ENCODE measurements at places on chromosomes 1 and 21.

DNA sequence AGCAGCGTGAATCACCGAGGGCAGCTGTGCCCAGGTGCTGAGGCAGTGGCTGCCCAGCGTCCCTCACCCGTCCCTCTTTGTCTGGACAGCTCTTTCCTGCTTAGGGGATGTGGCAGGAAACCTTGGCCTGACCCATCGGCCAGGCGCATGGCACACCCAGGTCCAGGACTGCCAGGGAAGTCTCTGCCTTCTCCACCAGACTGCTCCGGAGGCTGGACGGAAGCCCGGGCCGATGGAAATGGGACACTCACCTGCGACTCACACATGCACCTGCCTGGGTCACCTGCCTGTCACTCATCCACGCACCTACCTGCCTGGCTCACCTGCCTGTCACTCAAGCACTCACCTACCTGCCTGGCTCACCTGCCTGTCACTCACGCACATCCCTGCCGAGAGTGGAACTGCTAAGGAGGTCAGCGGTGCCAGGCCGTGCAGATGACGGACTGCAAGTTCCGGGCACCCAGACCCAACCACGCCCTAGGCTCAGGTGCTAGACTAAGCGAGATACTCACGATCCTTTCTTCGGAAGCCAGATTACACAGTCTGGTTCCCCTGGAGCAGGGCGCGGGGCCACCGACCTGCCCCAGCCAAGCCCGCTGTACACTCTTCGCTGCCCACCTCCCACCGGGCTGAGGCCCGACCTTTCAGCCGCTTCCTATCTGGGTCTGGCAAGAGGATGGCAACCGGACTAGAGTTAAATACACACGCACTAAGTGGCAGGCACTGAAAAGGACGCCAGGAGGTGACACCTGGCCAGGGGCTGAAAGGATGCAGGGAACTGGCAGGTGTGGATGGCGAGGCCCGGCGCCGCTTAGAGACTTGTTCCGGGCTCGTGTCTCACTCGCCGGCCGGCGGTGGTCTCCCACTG is 1.1 kb downstream of the UBE2J2 start:
- DNase-seq: no peak

- DNase-seq: no peak
Observed at GRCh38 chr1:173149887-173150286, 57.2 kb downstream of the TNFSF4 start.

- DNase-seq: no peak
Observed at GRCh38 chr1:199954699-199955098, 72.8 kb upstream of the NR5A2 start.

GRCh38 chr21:26007951-26008498 is 162.5 kb downstream of the APP start:
- DNase-seq: no peak

DNA sequence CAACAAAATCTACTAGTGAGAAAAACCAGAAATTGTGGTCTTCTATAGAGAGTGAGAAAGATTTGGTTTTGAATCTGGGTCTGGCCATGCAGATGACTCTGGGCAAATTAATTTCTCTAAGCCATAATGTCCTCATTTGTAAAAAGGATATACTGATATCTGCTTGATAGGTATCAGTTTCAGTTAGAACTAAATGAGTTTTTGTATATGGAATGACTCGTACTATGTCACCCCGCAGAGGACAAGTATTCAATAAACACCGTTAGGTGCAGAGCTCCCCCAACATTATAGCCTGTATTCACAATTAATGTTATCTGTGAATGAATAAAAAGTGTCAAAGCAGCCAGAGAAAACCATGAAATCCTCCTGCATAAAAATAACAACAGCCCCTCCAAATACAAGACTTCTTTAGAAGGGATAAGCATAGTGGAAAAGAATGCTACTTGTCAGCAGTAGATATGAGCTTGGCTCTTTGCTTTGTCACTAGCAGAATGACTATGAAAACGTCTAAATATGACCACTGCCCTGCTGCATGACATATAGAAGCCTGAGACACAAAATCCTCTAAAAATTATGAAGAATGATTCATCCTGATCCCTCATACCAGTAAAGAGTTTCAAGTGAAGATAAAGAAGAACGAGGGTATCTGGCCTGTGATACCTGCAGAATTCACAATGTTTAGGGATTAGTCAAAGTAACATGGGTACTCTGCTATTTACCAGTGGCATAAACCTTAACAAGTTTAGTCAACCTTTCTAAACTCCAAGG is 17.8 kb downstream of the SCAF4 start:
- DNase-seq: no peak

DNA sequence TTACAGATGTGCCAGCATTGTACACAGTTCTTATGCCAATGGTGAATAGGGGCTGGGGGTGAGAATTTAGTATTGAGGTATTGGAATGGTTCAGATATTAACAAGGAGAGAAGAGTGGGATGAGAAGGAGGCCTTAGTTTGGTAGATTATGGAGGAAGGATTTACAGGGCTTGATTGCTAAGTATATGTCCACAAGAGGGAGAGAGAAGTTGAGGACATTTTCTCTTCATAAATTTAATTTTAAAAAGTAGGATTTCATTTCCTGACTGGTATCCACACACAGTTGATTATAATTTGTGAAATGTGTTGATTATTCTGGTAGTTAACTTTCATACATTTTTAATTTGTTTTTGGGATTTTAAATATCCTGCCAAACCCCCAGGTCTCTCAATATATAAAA is 213.0 kb downstream of the ADGRL2 start:
- no peak for DNase-seq

DNA sequence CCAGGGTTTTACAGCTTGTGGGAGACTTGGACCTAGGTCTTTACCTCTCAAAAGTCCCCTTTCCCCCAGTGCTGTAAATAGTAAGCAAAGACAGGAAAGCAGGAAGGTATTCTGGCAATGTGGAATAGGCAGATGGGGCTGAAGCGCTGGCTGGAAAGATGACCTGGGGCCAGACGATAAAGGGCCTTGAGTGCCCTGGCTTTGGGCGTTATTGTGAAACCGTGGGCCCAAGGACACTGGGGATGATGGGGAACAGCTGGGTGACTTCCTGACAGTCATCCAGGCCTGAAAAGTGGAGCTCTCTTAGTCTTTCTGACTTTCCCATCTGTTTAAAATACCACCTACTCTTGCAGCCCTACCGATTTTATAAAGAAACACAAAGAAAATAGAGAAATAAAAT is 16.3 kb downstream of the URB2 start:
- DNase-seq: no peak

GRCh38 chr1:109218516-109218915 is 4.8 kb downstream of the SARS1 start:
- no peak for DNase-seq

DNA sequence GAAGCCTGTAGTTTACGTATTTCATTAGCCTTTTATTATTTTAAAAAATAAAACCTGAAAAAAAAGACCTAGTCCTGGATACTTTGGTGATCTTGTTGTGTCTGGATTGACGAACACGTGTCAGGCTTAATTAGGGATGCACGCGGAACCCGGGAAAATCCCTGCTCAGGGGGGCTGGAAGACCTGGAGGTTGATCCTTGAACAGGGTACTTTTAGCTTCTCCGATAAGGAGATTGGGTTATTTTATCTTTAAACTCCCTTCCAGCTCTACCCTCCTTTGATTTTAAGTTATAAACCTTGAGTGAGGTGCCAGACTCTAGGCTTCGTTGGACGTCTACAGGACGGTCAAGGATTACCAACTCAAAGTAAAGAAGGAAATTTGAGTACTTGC is 552 bp upstream of the ZNF691 start:
- no peak for DNase-seq

- DNase-seq: no peak
Observed at GRCh38 chr1:220702733-220703270, 12.6 kb downstream of the C1orf115 start.

- no peak for DNase-seq
Observed at GRCh38 chr1:82806133-82806532, 1005.4 kb downstream of the ADGRL2 start.

- no peak for DNase-seq
Observed at GRCh38 chr1:1437904-1438376, 2.5 kb downstream of the VWA1 start.

DNA sequence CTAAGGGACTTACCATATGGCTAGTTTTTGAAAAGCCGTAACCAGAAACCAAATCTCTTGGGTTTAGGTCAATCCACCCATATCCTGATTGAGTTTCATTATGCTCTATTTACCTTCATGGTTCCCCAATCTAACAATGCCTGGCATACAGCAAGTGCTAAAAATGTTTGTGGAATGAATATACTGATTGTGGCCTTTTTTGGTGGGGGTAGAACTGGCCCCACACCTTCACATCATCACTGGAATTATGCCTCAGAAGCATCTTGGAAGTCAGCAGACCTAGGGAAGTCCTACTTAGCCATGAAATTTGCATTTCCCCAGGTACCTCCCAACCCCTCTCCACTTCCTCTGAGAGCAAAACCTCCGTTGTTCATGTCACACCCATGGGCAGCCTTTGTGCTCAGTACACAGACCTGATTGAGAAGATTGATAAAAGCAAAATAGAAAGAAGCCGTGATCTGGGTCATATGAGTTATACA is 17.8 kb upstream of the SLAMF1 start:
- peak; percentile 70 for DNase-seq

DNA sequence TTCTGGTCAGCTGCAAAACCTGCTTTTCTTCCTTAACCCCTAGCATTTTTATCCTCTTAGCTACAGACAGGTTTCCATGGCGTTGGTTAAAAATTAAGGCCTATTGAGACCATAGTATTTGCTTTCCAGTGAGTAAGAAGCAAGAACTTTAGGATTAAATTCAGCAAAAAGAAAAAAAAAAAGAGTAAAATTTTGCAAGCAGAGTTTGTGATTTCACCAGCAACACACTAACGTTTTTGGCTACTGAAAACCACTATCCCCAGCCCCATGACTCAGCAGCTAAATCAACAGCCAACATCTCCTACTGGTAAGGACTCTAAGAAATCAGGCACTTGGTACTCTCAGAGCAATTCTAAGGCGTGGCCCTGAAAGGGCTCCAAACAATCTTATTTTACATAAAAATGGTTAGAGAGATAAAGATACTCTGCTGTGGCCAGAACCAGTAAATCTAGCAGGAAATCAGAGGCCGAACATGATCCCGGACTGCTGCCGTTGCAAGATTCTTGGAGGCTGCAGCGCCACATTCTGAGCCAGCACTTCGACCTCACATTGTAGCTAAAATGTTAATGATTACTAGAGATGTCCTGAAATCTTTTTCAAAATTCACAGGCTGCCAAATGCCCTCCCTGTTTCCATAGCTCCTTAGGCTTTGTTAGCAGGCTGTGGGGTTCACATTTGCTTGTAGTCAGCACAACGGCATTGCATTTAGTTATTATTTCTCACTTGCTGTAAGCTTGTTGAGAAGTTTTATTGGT is 1.6 kb upstream of the ENO1 start:
- DNase-seq: no peak

- no peak for DNase-seq
Observed at GRCh38 chr1:230284891-230285290, 141.2 kb downstream of the PGBD5 start.

DNA sequence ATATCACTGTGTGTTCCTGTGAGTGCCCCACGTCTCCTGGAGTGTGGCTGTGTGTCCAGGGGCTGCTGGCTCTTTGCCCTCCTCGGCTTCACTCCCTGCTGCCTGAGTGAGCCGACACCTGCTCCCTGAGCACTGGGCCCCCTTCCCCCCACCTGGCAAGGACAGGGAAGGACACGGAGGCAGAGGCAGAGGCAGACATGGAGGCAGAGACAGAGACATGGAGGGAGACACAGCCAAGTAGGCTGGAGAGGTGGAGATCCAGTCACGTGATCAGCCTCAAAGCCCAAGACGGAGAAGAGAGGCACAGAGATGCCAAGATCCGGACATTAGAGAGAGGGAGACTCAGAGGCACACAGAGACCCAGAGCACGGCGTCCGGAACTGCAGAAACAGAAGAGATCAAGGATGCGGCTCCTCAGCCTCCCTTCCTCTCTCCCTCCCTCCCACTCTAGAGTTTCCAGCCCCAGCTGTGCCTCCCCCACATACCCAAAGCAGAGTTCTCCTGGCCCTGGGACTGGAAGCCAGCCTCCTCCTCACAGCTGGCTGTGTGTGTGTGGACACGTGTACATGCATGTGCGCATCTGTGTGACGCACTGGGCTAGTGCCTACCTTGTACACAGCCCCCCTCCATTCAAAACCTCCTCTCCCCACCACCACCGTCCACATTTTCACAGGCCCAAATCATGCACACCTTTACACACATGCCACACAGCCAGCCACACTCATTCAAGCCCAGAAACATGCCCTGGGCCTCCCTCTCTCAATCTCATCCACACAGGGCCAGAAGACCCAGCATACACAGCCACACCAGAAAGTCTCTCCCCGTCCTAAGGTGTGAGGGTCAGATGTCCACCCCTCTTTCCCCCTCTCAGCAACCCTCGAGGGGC is 39.1 kb upstream of the WASF2 start:
- DNase-seq: no peak

GRCh38 chr1:200480964-200481363 is 71.1 kb upstream of the ZNF281 start:
- DNase-seq: no peak

DNA sequence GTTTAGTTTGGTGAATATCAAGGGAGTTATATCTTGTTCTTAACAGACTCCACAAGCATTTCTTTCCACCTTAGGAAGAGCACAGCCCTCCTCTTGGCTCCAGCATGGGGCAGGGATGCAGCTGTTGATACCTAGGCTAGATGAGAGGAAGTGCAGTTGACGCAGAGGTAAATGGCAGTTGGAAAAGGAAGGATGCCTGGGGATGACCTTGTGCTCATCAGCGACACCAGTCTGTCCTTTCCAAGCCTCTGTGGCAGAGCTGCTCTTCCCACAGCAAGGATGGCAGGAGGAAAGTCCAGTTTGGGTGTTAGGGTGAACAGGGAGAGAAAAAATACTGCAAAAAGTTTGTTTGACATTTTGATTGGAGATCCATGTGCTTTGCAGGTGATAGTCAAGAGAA is 6.2 kb downstream of the PROX1 start:
- no peak for DNase-seq

DNA sequence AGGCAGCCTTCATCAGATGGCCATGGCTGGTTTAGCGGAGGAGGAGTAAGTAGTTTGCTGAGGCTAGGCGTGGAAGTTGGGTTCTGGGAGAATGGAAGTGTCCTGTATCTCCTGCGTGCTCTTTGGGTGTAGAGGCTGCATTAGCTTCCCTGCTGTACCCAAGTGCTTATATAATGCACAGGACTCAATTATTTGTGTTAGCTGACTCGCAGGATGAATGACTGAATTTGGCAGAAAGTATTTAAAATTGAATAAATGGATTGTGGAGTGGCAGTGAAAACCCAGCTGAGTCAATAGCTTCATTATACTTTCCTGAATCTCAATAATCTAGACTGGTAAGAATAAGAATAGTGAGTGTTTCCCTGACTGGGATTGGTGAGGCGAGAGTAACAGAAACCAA is 13.8 kb downstream of the DNTTIP2 start:
- DNase-seq: no peak

DNA sequence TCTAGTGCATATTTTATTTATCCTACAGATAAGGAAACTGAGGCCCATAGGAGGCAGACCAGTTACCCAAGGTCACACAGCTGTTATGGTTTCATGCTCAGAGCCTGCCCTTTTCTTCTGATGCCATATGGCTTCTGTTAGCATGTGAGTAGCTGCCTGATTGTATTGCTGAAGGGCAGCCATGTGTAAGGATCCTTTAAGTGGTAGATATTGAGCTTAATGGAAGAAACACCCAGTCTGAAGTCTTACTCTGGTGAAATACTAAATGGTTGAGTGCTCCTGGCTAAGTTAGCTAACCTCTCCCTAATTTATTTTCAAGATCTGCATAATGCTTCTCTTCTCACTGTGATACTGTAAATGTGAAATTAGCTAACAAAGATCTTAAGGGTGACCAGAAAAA is 30.9 kb downstream of the ADAMTS5 start:
- DNase-seq: no peak
